ENCODE measurements at places on chromosomes 5 and 9. TPM values are rescaled to one million over a fixed set of nuclear protein-coding genes. Genes with fewer than 3 reads are reported as not detected.

The NME5 gene
- total RNA-seq: 1.9 TPM

The CARTPT gene
- not detected for total RNA-seq

The PDZD2 gene
- not detected for total RNA-seq

The FOCAD gene
- 17.1 TPM for total RNA-seq

The C5orf58 gene
- total RNA-seq: not detected

The FLT4 gene
- total RNA-seq: not detected

The IFNK gene
- total RNA-seq: not detected

The CATSPER3 gene
- total RNA-seq: 0.68 TPM

The CDX1 gene
- total RNA-seq: not detected
